ENCODE measurements at places on chromosomes 11 and 22.

GRCh38 chr11:44983786-44984185 is 33.1 kb upstream of the TP53I11 start:
- DNase-seq = no peak

DNA sequence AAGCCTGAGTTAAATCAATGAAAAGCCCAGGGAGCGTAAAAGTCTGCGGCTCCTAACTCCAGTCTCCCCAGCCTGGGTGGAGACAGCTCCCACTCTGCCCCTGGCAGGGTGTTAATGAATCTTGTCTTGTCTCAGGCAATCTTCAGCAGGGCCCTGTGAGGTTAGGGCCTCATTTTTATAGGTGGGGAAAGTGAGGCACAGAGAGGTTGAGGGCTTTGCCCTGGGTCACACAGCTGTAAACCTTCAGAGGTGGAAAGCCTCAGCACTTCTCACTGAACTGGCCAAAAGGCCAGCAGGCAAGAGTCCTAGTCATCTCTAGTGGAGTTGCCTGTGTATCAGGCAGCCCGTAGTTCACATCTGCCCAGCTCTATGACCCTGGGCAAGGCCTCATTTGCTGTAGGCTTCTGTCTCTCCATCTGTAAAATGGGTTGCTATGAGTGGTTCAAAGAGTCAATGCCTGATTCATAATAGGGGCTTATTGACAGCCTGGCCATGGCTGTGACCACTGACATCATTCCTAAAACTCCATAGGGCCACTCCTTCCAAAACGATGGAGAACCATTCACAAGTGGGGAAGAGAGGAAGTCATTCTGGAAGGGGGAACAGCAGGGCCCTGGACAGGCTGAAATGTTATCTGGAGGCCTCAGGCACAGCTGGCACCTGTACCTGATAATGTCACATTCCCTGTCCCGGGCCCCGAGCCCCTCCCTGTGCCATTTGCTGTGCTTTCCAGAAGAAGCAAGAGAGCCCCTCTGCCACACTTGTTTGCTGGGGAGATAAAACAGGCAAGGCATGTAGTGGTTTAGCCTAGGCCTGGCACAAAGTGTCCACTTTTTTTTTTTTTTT is 6.0 kb downstream of the CBX7 start:
- no peak for DNase-seq

DNA sequence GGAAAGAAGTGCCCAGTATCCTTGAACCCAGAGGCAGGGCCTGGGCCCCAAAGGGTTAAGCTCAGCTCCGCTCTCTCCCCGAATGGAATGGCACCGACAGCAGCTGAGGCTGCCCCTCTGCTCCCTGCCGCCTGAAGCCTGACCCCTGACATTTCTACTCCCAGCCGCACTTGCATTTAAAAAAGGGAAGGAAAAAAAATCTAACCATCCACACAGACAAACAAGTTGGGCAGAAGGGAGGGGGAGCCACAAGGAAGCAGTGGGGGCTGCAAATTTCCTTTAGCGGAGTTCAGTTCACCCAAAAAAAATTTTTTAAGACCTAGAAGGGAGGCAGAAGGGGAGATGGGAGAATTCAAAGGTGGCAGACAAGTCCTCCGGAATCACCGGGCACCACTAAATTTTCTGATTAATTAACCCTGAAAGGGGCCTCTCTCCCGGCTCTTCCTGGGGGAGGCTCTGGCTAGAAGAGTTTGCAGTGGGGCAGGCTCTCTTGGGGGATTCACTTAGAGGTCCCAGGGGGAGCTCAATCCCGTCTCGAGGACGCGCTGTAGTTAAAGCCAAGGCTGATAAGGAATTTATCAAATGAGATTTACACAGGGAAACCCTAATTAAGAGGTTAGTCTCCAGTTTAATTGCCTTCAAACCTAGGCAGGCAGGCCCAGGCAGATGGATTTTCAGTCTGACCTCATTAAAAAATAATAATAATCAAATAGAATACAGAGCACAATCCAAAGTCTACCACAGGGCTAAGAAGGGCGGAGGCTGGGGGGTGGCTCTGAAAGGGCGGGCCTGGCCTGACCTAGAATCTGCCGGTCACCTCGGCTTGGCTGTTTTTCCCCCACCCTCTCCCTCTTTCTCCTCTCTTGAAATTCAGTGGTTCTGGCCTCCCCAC is 25.6 kb downstream of the MN1 start:
- no peak for DNase-seq

DNA sequence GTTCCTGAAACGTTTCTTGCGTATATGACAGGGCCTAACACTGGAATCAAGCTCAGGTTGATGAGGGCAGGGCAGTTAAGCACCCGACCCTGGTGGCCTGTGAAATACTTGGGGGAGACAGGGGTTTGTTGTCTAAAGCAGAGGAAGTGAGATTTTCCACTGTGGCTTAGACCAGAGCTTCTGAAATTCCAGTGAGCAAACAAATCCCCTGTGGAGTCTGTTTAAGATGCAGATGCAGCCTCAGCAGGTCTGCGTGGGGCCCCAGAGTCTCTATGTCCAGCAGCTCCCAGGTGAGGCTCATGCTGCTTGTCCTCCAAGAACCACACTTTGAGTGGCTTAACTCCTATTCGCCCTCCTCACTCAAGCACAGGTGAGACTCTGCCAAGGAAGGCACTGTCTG is 39.1 kb upstream of the PRAME start:
- no peak for DNase-seq

- no peak for DNase-seq
Measured at GRCh38 chr11:129322941-129323340, 52.7 kb upstream of the BARX2 start.

DNA sequence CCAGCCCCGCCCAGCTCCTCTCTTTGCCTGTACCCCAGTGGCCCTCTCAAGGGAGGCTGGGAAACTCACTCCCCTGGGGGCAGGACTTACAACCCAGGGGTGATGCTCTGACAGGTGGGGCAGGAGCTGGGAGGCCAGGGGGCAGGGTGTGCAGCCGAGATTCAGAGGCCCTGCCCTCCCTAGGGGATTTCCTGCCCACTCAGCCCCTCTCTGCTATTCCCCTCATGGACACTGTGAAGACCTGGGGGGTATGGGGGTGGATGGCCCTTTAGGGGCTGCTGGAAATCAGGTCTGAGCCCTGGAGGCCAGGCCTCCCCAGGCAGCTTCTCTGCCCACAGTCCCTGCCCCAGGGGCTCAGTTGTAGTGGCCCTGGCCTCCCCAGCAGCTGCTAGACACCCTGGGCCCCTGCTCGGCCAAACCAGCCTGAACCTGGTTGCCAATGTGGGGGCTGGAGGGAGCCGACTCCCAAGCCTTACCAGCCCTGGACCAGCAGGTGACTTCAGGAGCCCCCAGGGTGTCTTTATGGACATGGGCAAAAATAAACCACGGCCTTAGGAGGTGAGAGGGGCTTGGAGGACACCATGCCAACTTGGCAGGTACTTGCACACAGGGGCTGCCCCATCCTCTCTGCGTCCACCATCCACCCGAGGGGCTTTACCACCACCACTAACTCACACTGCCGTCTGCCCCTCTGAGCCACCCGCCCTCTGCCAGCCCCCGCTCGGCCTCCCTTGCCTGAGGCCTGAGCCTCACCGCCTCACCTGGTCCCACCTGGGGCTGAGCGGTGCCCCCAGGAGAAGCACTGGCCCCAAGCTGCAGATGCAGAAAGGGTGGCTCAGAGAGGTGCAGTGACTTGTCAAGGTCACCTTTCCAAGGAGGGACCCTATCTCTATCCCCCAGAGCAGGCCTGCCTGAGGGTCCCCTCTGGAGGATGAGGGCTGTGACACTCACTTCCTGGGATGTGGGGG is 2.8 kb upstream of the PHLDA2 start:
- no peak for DNase-seq

- no peak for DNase-seq
Measured at GRCh38 chr11:114774599-114775361, 96.5 kb downstream of the NXPE2 start.

DNA sequence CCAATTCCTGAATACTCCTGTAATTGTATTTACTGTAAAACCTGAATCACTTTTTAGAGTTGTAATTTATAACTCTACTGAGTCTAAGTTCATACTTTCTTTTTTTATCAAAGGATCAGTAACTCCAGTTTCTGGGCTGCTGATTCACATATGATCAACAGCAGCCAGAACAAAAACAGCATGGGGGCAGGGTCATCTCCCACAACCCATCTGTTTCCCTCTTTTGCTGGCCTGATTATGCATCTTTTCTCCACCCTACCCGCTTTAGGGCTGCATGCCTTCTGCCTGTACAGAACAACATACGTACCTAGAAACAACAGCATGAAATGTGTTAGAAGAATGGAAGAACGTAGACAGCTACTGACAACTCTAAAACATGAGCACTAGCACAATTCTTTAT is 76.0 kb downstream of the MRTFA start:
- DNase-seq = no peak
